ENCODE measurements at places on chromosomes 5 and 9.

DNA sequence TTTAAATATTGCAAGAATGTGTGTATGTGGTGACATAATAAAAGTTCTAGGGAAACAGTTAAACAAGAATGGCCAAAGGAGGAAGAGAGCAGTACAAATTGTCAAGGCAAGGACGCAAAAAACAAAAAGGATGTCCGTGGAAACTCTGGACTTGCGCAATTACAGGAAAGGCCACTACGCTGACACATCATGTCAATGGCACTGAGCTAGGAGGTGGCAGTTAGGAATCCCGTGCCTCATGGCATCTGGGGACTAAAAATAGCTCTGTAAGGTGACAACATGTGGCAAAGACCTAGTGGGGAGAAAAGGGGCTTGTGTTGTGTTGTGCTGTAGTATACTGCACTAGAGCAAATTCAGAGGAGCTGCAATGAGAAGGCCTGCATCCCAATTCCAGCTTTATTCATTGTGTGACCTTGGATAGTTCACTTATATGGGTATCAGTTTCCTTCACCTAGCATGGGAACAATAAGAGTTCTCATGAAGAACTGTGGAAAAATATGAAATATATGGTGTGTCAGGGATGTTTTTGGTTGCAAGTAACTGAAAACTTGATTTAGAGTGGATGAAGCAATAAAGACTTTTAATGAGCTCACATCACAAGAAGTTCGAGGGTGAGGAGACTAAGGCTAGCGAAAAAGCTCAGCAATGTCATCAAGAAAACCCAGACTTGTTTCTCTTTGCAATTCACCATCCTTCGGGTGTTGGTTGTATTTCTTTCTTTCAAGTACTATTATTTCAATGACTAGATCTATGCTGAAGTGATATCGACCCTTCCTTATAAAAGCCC, 124.1 kb upstream of the STC2 start:
- no peak for DNase-seq

GRCh38 chr9:93708289-93708986, 132.1 kb downstream of the PHF2 start:
- no peak for DNase-seq

- no peak for DNase-seq
Measured at GRCh38 chr9:70083429-70083828, 39.8 kb downstream of the MAMDC2 start.

- DNase-seq = no peak
Measured at GRCh38 chr9:78053627-78054026, 22.0 kb upstream of the GNAQ start.

GRCh38 chr5:143402553-143403333, 743 bp downstream of the NR3C1 start:
- DNase-seq = peak; percentile 27

Data from stimulated activated CD8-positive, alpha-beta memory T cell treated with anti-CD3 and anti-CD28 coated beads, Interleukin-4, amount 100 ng/mL, for 4 hours (primary cell).